Suprapubic skin (tissue), 4 donors: ENCODE measurements at places on chromosomes 16 and 17.
A peak's percentile ranks its signal among the peaks of the same experiment; 100 is the strongest.

GRCh38 chr17:75642182-75642783, 9.0 kb downstream of the SMIM5 start:
- DNase-seq: no peak

- DNase-seq: no peak
These were observed 273.4 kb downstream of the CPPED1 start for GRCh38 chr16:12530302-12530701.

DNA sequence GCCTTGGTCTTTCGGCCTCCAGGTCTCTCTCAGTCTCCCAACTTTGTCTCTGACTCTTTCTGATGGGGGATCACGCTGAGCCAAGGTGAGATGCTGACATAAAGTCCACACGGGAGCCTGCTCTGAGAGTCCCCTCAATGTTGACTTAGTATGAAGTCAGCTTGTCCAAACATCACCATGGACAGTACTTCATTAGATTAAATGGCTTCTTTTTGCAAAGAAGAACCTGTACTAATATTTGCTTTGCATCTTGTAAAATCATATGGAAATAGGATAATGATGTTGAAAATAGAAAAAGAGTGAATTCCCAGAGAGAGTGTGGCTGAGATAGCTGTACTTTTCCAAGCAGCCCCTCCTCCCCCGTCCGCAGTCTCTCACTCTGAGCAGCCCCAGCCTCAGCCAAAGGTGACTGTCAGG, 56.7 kb upstream of the SIAH1 start:
- no peak for DNase-seq

DNA sequence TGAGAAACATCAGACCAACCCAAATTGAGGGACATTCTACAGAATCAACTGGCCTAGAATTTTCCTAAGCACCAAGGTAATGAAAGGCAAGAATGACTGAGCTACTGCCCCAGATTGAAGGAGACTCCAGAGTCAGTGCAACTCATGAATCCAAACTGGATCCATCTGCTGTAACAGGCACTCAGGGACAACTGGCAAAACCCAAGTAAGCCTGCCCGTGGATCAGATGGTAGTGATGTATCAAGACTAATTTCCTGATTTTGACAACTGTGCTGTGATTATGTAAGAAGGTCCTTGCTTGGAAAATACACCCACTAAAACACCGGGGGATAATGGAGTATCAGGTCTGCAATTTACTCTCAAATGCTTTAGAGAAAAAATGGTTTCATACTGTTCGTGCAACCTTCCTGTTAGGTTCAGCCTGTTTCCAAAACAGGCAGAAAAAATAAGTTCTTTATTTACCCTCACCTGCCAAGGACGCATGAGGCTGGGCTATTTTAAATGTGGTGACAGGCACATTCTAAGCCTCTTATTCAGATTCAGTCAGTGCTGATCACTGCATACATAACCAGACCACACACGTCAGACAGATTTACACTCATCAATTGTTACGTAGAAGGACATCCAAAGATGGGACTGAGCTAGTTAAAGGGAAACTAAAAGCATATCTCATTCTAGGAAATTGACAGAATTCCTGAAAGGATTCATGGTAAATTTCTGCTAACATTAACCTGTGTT, 7.0 kb downstream of the MBTPS1 start:
- DNase-seq: no peak

DNA sequence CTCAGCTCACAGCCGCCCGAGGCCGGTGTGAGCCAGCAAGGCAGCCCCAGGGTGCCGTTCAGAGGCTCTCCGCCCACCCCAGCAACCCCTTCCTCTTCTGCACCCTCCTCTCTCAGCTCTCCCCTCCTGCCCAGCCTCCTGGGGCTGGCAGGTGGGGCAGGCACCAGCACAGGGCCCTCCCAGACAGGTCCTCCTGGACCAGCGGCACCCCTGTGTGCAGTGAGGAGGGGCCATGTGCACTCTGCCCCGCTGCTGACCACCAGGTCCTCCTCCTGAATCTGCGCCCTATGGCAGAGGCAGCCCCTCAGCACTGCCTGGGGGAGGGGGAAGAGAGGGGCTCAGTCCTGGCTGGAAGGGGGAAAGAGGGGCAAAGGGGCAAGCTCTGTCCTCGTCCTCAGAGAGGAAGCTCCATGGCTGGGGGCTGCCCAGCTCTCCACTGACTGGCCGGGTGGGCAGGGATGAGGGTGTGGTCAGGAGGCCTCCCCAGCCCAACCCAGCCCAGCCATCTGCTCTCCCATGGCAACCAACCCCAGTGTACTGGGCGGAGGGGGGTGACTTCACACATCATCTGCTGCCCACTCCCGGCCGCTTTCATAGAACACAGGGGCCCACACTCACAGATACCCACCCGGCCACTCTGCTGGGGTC, 5.4 kb upstream of the BCAR1 start:
- no peak for DNase-seq

DNA sequence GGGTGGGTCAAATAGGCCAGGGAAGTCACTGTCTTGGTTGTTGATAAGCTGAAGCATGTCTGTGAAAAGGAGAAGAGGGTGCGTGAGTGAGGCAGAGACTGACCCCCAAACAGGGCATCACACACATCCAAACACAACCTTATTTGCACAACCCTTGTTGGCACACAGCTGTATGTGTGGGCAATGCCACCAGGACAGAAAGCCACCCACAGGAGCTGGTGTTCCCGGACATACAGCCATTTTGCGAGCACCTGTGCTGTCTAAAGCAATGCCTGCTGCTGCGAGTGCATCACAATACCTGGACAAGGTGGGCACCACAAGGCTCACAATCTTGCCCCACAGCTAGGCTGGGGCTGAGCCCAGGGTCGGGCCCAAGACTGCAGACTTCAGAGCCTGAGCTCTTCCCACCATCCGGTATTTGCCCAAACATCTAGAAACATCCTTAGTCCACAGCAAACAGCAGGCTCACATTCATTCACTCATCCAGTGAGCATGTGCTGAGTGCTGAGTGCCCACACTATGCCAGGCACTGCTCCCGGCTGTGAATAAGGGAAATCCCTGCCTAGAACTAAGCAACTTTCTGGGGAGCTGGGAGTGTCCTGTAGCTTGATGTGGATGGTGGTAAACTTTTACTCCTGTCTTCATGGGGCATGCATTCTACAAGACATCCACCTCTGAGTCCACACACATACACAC, 16.2 kb downstream of the SREBF1 start:
- no peak for DNase-seq

DNA sequence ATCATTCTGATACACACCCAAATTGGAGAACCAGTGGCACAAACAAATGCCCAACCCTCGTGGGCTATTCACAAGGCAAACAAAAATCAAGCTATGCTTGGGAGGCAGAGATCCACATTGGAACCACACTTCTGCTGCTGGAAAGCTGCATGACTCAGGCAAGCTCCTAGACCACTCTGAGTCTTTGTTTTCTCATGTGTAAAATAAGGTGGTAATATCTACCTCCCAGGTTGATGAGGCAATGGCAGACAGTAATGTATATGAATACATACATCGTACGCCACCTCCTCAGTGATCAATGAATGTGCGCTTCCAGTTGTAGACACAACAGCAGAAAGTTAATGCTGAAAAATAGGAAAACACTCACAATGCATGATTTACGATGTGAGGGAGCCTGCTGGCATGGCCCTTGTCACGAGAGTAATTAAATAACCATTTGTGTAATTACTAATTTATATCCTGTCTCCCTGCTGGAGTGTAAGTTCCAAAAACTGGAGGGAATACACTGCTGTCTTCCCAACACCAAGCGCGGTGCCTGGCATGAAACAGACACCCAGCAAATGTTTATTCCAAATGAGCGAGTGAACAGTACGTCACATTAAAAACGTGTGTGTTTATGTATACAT, 69.9 kb upstream of the HSBP1 start:
- no peak for DNase-seq

DNA sequence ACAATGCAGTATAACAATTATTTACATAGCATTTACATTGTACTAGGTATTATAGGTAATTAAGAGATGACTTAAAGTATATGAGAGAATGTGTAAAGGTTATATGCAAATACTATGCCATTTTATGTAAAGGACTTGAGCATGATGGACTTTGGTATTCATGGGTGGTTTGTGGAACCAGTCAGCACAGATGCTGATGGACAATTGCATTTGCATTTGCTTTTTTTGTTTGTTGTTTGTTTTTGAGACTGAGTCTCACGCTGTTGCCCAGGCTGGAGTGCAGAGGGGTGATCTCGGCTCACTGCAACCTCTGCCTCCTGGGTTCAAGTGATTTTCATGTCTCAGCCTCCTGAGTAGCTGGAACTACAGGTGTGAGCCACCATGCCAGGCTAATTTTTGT, 36.0 kb downstream of the BCAS3 start:
- no peak for DNase-seq

GRCh38 chr16:85418978-85419491, 194.1 kb upstream of the GSE1 start:
- DNase-seq: no peak

GRCh38 chr16:68450741-68451255, 2.5 kb upstream of the SMPD3 start:
- no peak for DNase-seq

GRCh38 chr16:3479654-3480216, 15.6 kb downstream of the C16orf90 start:
- no peak for DNase-seq

DNA sequence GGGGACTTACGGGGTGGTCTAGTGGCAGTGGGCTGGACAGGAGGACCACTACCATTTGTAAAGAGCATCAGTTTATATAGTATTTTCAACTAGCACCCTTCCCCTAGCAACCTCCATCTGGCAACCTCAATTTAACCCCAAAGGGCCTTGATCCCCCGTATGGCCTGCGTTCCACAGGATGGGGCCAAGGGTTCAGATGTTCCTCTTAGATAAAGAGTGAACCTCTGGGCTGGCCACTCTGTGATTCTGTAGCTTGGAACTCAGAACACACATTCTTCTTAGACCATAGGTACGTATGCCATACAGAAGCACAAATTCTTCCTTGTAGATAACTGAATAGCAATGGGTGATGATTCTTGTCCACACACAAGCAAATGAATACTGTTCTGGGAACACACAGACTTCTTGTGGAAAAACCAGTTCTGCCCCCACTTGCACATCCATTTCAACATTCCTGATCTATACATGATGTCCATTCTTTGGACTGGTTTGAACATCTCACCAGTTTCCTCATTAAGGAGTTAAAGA, 1.9 kb upstream of the GGA2 start:
- no peak for DNase-seq

- DNase-seq: no peak
These were observed 90.5 kb upstream of the SOX9 start for GRCh38 chr17:72030067-72030899.

- DNase-seq: no peak
These were observed 1.2 kb upstream of the MPP3 start for GRCh38 chr17:43834106-43834505.

- DNase-seq: no peak
These were observed 9.1 kb upstream of the PSMC3IP start for GRCh38 chr17:42586514-42587230.

DNA sequence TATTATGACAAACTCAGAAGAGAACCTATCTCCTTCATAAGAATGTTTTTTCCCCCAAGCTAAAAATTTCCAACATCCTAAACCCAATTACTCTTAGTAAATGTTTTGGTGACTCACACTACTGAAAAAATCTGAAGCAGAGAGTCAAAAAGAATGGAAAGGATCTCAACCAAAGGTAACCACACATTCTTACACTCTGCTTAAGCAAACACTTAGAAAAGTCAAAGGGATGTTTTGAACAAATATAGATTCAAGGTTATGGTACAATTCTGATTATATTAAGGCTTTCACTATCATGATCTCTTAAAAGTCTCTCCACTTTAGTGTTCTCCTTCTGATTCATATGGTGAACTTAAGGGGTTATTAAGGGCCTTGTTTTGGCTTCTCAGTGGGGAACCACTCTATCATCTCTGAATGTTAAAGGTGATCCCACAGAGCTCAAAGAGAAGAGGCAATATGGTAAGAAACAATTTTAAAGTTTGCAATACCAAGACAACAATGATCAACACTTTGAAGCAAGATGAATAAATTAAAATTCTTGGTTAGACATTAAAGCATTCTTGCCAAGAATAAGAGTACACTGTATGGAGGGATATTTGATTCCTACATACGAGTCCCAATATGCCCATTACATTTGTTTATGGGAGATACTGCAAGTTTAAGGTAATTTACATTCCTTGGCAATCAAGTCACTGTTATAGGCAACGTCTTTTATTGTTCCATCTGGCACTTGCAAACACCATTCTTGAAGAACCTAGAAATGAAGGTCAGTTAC, 69.2 kb downstream of the CDC27 start:
- DNase-seq: no peak

- no peak for DNase-seq
These were observed 29.0 kb upstream of the CLEC18B start for GRCh38 chr16:74450236-74450635.

- DNase-seq: peak; percentile 76
These were observed 568 bp upstream of the TNK1 start for GRCh38 chr17:7380321-7380720.

- DNase-seq: no peak
These were observed 9.7 kb downstream of the USB1 start for GRCh38 chr16:58010886-58011285.

DNA sequence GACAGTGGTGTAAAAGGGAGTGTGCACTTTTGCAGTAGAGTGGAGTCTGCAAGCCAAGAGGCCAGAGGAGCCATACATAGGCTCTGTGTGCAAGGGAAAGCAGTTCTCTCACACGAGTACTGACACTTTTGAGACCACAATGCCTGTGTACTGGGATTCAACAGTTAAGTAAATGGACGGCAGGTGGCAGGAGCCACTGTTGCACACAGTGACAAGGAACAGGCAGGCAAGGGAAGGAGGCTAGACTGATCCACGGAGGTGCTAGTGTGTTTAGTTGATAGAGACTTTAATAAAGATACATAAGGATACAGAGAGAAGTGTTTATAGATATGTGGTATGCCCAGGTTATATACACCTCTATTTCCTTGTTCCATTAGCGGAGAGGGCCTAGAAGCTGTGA, 67.0 kb downstream of the MPRIP start:
- no peak for DNase-seq
